NCI-H1930 (cell line): ENCODE measurements at places on chromosomes 7 and 10.

DNA sequence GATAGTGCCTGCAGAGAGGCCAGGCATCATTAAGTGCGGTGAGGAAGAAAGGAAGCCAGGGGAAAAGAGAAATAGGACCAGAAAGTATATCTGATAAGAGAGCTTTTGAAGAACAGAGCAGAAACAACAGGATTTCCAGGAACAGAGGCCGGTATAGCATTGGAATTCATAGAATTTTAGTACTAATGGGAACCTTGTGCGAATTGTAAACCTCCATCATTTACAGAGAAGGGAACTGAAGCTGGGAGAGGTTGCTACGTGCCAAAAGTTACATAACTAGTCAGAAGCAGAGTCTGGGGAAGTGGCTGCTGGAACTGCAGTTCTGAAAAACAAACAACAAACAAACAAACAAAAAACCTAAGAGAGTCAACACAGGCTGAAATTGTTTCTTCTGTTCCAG, 5.4 kb upstream of the ZMYND11 start:
- DNase-seq = no peak

GRCh38 chr10:128421371-128422160, 295.3 kb upstream of the MKI67 start:
- DNase-seq = no peak

GRCh38 chr7:147432079-147432478, 1158.5 kb upstream of the C7orf33 start:
- no peak for DNase-seq

GRCh38 chr10:88184543-88185297, 321.3 kb downstream of the PTEN start:
- no peak for DNase-seq

DNA sequence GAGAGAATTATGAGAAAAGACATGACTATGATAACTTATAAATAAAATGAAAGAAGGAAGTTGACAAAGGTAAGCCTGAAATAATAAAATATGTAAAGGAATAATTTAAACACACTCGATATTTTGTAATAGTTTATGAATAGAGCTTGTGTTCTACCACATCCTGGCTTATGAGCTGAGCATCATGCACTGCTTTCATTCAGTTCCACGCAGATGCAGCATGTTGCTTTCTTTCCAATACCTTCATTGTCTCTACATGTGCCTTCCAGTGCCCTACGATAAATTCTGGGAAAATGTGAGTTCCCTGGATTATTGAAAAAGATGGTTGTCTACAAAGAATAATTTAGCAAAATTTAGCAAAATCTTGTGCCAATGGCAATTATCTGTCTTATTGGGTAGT, 398.9 kb upstream of the SEMA3C start:
- no peak for DNase-seq

GRCh38 chr7:105187302-105188169, 173.5 kb downstream of the KMT2E start:
- DNase-seq = no peak

GRCh38 chr10:94315024-94315451, 47.7 kb downstream of the NOC3L start:
- DNase-seq = no peak

DNA sequence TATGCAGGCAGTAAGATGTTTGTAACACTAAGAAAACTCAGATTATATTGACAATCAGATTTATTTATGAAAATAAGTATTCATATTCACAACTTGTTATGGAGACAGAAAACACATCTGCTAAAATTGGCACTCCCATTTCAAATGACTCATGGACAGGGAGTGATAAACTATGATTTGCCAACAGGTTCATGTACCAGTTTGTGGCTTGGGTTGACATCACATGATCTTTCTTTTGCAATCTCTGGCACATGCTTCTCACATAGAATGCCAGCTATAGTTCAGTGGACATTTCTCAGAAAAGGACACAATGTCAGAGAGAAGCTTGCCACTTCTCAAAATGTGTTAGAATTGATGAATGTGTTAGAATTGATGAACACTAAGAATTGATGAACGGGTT, 663.2 kb upstream of the ANKRD30A start:
- no peak for DNase-seq

GRCh38 chr7:17963281-17963680, 23.0 kb upstream of the SNX13 start:
- no peak for DNase-seq
